ENCODE measurements at places on chromosomes 1 and 21. TPM values are rescaled to one million over a fixed set of nuclear protein-coding genes. Genes with fewer than 3 reads are reported as not detected.

DNA sequence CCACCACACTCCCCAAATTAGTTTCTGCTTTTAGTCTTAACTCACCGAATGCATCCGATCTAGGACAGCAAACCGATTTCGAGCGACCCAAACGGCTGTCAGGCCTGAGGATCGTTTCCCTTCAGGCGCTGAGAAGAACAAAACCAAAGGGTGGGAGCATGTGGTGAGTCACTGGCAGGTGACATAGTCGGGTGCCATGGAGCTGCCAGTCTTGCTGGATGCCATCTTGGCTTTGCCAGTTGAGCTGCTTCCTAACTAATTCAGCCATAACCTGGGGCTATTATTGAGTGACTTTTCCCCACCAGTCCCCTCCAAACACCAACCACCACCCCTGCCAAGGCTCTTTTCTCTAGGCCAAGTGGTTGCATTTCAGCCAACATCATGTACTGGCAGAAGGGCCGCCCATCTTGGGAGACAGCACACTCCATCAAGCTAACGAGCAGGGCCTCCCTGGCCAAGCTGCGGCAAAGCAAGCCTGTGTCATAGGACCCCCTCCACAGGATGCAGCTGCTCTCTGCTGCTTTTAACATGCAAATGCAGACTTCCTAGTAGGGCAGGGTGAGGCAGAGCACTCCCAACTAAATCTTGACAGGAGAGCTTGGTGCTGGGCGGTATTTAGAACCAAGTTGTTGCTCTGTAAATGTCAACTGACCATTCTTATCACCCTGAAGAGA lies 22.3 kb upstream of the PEX19 start:
- DNase-seq = no peak

DNA sequence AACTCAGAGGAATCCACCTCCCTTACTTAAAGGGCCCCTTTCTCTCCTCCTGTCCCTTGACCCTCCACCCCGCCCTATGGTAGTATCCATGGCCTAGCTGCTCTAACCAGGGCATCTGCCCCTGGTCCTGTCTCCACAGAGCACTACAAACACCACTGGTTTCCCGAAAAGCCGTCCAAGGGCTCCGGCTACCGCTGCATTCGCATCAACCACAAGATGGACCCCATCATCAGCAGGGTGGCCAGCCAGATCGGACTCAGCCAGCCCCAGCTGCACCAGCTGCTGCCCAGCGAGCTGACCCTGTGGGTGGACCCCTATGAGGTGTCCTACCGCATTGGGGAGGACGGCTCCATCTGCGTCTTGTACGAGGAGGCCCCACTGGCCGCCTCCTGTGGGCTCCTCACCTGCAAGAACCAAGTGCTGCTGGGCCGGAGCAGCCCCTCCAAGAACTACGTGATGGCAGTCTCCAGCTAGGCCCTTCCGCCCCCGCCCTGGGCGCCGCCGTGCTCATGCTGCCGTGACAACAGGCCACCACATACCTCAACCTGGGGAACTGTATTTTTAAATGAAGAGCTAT lies 1.7 kb downstream of the BTG2 start:
- DNase-seq = no peak

DNASE2B gene
- not detected for polyA plus RNA-seq

ADCY10 gene
- polyA plus RNA-seq = 0.11 TPM

UBE2U gene
- polyA plus RNA-seq = not detected

- DNase-seq = no peak
Measured at GRCh38 chr1:234218078-234218477, 155.2 kb upstream of the COA6 start.

- DNase-seq = no peak
Measured at GRCh38 chr1:14996133-14997050, 157.2 kb upstream of the TMEM51 start.

DNA sequence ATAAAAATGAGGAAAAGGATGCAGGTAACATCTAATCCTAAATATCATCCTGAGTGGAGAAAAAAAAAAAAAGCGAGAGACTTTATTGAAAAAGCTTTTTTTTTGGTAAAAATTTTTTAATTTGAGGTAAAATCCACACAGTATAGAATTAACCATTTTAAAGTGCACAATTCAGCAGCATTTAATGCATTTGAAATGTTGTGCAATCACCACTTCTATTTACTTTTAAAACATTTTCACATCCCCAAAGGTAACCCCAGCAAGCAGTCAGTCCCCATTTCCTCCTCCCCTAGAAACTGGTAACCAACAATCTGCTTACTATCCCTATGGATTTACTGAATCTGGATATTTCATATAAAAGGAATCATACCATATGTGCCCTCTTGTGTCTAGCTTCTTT lies 166.7 kb downstream of the TTLL7 start:
- no peak for DNase-seq

NPHS2 gene
- not detected for polyA plus RNA-seq

AUNIP gene
- 1.1 TPM for polyA plus RNA-seq
